ENCODE measurements at places on chromosomes 3 and 15. TPM values are rescaled to one million over a fixed set of nuclear protein-coding genes. Genes with fewer than 3 reads are reported as not detected.

The IQCH gene
- total RNA-seq = 1.6 TPM

The PIERCE2 gene
- total RNA-seq = 4.7 TPM

The CTSH gene
- 42.0 TPM for total RNA-seq

The ATP8B4 gene
- 1.0 TPM for total RNA-seq

The ANKRD34C gene
- total RNA-seq = not detected

The PPM1L gene
- 0.46 TPM for total RNA-seq

The OTOL1 gene
- not detected for total RNA-seq

The PRR23B gene
- not detected for total RNA-seq

The GOLGA8M gene
- 0.07 TPM for total RNA-seq

The TM4SF18 gene
- total RNA-seq = 29.7 TPM

The XPC gene
- total RNA-seq = 30.0 TPM

The RGMA gene
- total RNA-seq = 0.49 TPM

The EFHB gene
- 1.5 TPM for total RNA-seq

The ALDH1A2 gene
- total RNA-seq = 0.15 TPM

The IQCF2 gene
- not detected for total RNA-seq

The STIMATE gene
- total RNA-seq = 6.8 TPM

The BSN gene
- 0.16 TPM for total RNA-seq

The RARRES1 gene
- 8.0 TPM for total RNA-seq

The SH2D7 gene
- total RNA-seq = not detected

The ABI3BP gene
- 1.6 TPM for total RNA-seq

The TIMMDC1 gene
- total RNA-seq = 80.8 TPM

The HIGD2B gene
- not detected for total RNA-seq

The HPS3 gene
- total RNA-seq = 30.8 TPM

The CCR8 gene
- not detected for total RNA-seq

The SPTBN5 gene
- 0.17 TPM for total RNA-seq

The SPTSSB gene
- total RNA-seq = not detected

The CMTM7 gene
- 36.8 TPM for total RNA-seq

The MESP1 gene
- 7.2 TPM for total RNA-seq

The C2CD4A gene
- total RNA-seq = 0.17 TPM

The GXYLT2 gene
- total RNA-seq = 1.6 TPM
